Fibroblast of pulmonary artery (primary cell): ENCODE measurements at places on chromosomes 2 and 18.

- no peak for DNase-seq
These were observed 12.3 kb downstream of the DSG2 start for GRCh38 chr18:31510319-31510718.

DNA sequence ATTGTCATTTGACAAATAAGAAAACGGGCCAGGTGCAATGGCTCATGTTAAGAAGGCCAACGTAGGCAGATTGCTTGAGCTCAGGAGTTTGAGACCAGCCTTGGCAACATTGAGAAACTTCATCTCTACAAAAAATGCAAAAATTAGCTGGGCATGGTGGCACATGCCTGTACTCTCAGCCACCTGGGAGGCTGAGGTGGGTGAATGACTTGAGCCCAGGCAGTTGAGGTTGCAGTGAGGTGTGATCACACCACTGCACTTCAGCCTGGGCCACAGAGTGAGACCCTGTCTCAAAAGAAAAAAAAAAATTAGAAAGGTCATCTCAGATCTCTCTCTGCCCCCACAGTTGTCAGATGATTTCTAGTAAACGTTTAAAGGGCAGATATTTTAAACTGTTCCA, 4.4 kb downstream of the SESTD1 start:
- DNase-seq: no peak

DNA sequence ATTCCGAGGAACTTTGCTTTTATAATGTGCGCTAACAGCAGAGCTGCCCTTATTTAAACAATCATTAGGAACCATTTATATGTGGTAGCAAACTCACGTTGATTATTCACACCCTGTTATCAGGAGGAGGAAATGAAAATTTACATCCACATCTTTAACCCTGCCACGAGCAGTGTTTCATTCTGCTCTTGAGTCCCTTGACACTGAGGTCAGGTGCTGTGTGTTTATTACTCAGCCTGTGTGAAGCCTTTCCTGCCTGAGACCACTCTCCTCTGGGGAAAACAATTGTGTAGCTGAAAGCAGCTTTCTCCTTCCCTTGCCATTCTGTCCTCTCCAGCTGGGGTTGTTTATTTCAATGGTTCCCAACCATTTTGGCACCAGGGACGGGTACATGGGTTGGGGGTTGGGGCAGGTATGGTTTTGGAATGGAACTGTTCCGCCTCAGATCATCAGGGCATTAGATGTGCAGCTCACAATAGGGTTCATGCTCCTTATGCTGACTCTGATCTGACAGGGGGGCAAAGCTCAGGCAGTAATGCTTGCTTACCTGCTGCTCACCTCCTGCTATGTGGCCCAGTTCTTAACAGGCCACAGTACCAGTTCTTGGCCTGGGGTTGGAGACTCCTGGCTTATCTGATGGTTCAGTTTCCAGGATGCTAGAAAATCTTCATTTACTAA, 651.1 kb downstream of the TDRD15 start:
- no peak for DNase-seq

DNA sequence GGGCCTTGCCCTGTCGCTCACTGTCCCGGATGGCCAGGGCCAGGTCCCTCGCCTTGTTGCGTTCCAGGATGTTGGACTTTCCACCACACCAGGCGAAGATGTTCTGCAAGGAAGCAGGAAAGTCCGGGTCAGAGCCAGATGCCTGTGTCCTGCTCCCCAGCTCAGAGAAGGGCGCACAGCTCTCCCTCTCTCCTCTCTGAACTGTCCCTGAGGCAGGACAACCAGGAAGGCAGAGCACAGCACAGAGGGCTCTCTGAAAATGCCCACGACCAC, 11.0 kb downstream of the CAPG start:
- DNase-seq: no peak
